ENCODE measurements at places on chromosomes 5 and 9.

DNA sequence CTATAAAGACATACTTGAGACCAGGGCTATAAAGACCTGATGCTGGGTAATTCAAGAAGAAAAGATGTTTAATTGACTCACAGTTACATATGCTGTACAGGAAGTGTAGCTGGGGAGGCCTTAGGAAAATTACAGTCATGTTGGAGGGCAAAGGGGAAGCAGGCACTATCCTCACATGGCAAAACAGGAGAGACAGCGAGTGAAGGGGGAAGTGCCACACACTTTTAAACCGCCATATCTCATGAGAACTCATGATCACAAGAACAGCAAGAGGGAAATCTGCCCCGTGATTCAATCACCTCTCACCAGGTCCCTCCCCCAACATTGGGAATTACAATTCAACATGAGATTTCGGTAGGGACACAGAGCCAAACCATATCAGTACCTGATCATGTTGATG, 89.9 kb upstream of the ADAMTSL1 start:
- DNase-seq, result no peak

DNA sequence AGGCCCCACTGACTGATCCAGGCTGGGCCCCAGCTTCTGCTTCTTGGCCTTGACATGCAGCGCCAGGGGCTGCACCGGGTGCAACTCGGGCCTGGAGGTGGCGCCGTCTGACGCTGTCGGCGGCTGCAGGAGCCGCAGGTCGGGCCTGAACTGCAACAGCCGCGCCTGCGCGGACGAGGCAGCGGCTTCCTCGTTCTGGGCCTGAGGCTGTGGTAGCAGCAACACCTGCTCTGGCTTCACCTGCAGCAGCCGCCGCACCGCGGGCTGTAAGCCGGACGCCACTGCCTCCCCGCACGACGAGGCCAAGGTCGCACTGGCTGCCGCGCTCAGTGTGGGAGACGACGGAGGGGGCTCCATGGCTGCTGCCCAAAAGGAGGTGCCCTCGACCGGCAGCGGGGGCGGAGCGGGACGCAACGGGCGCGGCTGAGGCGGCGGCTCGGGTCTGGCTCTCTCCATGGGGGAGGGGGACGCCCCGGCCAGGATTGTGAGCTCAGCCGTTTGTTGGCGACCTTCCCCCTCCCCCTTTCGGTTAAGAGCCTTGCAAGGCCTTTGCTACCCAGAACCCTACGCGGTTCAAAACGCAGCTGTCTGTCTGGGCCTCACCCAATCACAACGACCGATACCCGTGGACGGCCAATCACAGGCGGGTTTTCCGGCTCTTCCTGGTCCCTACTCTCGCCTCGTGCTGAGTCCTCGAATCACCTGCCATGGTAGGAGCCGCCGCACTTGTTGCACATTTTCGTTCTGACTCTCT, 438 bp downstream of the SOX30 start:
- no peak for DNase-seq

DNA sequence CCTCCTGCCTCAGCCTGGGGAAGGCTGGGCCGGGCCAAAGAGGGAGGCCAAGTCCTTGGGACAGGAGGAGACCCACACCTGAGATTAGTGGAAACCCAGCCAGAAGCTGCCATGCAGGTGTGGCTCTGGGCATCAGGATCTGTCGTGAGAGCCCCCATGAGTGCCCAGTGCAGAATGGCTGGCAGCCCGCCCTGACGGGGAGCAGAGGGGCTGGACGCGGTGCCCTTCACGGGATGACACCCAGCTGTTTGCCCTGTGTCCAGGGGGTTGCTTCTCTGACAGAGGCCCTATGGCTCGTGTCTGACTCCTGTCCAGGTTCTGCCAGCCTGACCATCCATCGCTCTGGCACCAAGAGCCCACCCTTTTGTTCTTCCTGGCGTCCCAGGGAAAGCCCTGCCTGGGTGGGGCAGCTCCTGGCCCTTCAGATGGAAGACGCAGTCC, 8.5 kb downstream of the DIPK1B start:
- DNase-seq, result no peak

GRCh38 chr5:161058781-161059180, 206.8 kb upstream of the ATP10B start:
- no peak for DNase-seq

DNA sequence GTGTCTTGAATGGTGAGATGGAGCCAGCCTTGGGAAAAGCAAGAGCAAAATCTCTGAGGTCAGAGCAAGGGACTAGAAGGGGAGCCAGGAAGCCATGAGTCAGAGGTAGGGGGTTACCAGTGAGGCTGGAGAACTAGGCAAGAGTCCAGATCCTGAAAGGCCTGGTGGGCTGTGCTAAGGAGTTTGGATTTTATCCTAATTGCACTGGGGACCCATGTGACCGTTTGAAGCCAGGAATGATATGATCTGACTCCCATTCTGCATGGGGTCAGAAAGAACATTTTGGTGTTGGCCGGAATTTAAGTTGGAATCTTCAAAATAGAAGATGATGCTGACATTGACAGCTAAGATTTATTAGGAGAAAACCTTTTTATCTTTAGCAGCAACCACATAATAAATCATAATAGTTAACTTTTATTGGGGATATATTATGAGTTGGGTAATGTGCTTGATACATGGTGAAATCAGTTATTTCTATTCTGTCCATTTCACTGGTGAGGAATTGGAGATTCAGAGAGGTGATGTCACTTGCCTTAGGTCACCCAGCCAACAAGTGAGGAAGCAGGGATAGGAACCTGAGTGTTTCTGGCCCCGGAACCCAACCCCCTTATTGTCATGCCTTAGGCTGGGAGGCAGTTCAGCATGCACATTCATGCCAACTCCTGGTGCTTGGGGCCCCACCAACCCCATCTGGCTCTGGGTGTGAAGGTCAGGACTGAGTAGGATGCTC, 61.5 kb upstream of the RARS1 start:
- DNase-seq, result peak; percentile 25

DNA sequence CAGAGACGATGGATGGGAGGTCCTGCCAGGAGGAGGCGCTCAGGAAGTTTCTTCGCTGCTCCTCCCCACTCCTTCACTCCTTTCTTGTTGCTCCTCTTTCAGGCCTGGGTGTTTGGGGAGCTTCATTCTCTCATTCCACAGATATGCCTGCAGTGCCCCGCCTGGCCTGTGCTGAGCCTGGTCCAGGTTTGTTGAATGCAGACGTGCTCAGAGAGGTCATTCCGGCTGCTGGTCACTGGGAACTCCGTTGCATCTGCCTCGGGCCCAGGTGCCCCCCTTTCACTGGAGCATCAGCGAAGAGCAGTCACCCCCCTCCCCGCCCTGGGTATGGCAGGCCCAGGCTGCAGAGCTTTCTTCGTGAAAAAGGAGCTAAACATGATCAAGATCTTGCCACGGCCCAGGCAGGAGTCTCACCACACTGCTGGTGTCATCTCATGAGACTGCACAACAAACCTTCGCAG, 15.5 kb downstream of the SURF6 start:
- DNase-seq, result no peak

DNA sequence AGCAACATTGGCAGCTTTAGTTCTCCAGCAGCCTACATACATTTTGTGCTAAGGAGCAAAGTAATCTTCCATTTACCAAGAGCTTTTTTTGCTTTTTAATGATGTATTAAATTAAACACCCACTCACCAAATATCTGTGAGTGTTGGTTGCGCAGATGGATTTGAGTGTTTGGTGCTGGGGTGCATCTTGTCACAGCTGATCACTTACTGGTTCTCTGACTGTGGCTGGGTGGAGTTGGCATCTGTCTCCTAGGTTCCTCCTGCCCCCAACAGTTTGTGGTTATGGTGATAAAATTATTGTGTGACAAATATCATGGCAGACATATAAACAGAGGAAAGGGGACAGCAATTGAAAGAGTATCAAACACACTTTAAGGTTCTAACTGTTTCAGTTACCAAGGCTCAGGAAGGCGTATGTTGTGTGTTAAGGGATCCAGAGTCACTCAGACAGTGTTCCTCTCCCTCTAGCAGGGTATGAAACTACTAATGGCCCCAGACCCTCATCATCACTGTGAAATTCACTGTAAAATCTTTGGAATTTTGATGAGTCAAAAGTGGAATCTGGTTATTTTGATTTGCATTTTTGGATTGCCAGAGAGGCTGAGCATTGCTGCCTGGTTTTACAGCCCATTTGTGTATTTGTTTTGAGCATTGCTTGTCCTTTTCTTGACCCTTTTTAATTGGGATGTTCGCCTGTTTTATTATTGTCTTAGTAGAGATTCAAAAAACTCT, 81.7 kb downstream of the PDE8B start:
- peak; percentile 57 for DNase-seq

DNA sequence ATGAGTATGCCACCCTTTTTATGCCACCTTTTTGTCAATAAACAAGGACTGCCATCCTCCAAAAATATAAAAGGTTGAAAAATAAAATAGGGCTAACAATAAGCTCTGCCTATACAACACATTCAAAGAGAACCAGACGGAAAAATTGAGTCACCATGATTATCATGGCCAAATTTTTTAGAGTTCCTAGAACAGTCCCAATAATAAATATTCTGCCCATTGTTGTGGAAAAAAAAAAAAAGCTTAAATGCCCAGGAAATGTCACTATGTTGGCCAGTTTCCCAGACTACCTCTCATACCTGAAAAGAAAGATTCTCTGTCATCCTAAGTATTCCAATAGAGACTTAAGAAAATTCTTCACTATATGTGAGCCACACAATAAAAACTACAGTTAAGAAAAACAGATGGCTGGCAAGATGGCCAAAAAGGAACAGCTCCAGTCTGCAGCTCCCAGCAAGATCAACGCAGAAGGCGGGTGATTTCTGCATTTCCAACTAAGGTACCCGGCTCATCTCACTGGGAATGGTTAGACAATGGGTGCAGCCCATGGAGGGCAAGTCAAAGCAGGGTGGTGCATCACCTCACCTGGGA, 149.0 kb downstream of the TMEM161B start:
- DNase-seq, result no peak

DNA sequence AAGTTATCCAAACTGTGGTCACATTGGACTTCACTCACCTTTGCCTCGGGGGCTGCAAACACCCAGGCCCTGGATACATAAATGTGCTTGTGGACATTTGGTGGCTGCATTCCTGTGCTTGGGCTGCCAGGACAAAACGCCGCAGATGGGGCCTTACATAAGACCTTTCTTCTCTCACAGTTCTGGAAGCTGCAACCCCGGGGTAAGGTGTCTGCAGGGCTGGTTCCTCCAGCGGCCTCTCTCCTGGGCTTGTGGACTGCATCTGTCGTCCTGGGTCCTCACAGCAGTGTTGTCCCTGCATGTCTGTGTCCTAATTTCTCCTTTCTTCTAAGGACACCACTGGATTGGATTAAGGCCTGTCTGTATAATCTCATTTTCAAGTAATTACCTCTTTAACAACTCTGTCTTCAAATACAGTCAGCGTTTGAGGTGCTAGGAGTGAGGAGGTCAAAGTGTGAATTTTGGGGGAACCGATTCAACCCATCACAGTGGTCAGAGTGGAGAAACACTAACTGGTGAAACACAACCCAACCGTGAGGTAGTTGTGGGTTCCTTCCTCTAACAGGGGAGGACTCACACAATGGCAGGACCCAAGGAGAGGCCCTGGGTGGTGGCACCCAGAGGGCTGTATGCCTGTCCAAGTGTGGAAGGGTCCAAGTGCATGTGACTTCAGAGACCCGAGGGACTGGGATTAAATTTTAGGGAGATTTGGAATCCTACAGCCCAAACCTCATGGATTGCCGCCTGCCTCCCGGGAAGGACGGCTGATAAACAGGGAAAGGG, 415.6 kb downstream of the IRX2 start:
- no peak for DNase-seq

DNA sequence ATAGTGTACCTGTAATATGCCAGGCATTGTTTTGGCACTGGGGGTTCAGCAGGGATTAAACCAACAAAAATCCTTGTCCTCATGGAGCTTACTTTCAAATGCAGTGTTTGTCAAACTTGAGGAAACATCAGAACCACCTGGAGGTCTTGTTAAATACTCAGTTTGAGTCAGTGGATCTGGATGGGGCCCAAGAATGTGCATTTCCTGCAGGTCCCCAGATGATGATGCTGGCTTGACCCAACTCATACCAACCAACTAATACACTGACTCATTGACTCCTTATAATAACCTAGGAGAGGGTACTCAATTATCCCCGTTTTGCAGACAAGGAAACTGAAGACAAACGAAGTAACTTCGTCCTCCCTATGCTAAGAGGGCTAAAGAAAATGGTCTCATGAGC, 11.3 kb downstream of the WWC1 start:
- no peak for DNase-seq

GRCh38 chr9:117733465-117733864, 29.3 kb downstream of the TLR4 start:
- no peak for DNase-seq

- DNase-seq, result no peak
Observed at GRCh38 chr9:27379311-27380251, 82.6 kb upstream of the EQTN start.

DNA sequence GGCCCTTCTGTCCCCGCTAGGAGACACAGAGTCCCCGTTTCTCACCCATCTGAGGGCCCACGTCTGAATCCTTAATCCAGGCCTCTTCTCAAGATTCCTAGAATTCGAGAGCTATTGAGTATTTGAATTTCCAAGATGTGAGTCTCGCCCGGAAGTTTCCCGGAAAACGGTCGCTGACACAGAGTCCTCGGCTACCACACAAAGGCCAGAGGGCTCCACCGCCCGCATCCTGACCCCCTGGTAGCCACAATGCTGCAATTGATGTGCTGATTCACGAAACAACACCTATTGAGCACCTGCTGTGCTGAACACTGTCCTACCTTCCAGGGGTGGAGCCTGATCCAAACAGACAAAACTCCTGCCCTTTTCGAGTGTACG, 670 bp upstream of the FBP1 start:
- DNase-seq, result no peak

DNA sequence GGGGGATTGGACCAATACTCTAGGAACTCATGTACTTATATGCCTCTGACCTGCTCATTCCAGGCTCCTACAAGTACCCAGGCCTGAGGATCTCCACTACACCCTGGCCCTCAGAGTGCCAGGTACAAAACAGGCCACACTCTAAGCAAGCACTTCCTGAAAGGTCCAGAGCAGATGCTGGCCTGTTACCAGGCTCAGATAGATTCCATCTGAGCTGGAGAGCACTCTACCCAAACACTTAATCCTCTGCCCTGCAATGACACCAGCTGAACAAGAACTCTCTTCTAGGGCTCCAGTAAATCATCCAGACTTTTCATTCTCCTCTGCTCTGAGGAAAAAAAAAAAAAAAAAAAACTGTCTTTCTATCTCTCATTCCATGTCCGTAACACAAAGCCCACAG, 2.9 kb downstream of the P4HA2 start:
- no peak for DNase-seq
